Gastrocnemius medialis (tissue), 4 donors: ENCODE measurements at places on chromosomes 5 and 9. TPM values are rescaled to one million over a fixed set of nuclear protein-coding genes. Genes with fewer than 3 reads are reported as not detected.

MELK gene
- 0.29 TPM for total RNA-seq

DNA sequence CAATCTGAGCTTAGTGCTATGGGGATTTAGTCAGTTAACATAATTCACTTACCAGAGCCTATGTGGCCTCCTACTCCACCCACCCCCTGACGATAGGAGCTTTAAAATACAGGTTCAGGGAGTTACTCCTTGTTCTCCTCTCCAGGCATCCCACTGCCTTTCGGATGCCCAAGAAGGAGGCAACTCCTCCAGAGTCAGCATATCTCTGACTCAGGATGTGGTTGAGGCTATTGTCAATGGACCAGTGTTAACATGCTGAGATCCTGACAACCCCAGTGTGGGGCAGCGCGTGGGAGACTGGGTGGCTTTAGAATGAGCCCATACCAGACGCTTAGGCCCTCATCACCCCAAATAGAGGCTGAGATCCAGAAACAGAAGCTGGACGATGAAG is 27.4 kb downstream of the BICD2 start:
- H3K4me3 ChIP-seq: no peak overlapping the region
- H3K36me3 ChIP-seq: no peaks in the 10 kb centered on the region
- no peak overlapping the region for H3K27ac ChIP-seq
- DNase-seq: no peak
- H3K4me1 ChIP-seq: peaks cover 40% of the 10 kb centered on the region

TEX48 gene
- total RNA-seq: not detected

N4BP3 gene
- total RNA-seq: 3.2 TPM

C7 gene
- 3.5 TPM for total RNA-seq
